ENCODE measurements at places on chromosomes 13 and 19. TPM values are rescaled to one million over a fixed set of nuclear protein-coding genes. Genes with fewer than 3 reads are reported as not detected.

DNA sequence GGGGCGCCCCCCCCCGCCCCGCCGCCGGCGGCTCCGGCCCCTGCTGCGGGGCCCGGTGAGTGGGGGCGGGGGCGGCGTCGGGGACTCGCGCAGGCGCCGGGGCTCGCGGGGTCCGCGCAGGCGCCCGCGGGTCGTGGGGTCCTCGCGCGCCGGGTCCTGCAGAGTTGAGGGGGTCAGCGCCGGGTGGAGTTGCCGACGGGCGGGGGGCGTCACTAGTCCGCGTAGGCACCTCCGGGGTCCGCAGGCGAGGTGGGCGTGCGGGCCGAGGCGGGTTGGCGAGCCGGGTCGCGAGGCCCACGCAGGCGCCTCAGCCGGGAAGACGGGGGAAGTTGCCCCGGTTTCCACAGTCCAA is 365 bp downstream of the PPP6R1 start:
- no peak for DNase-seq

Gene ZNF610
- total RNA-seq: 1.1 TPM

DNA sequence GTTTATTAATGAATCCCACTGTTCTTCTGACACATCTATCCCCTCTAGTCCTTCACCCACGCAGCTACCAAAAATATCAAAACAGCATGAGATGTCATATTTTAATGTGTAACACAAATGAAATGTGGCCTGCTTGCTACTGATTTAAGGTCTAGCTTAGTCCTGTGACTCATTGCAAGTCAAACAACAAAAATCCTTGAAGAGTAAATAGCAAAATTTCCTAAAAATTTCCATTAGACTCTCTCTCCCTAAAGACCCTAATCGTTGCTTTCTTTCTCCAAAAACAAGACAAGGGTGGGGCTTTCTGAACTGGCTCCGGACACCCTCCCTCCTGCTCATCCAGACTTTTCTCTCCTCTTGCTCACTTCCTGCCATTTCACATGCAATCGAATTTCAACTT is 99.9 kb upstream of the IPO5 start:
- DNase-seq: no peak

DNA sequence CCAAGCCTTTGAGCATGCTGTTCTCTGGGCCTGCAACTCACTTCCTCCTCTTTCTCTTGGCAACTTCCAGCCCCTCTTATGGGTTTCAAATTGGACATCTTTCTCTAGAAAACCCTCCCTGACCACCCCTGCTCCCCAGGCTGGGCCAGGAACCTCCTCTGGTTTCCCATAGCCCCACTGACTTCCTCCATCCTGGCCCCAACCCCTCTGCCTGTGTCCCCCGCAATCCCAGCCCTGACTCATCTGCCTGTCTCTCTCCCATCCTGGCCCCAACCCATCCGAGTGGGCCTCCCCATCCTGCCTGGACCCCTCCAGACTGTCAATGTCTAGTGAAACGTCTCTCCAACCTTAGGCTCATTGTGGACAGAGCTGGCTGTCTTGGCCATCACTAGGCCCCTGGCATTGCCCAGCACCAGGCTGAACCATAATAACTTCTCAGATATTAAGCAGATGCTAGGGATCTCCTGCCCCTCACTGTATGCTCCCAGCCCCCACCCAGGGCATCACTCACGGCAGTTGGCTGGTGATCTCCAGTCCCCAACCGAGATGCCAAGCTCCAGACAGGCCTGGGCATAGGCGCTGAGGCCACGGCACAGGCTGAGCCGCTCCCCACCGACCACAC is 16.8 kb downstream of the FCGBP start:
- no peak for DNase-seq

DNA sequence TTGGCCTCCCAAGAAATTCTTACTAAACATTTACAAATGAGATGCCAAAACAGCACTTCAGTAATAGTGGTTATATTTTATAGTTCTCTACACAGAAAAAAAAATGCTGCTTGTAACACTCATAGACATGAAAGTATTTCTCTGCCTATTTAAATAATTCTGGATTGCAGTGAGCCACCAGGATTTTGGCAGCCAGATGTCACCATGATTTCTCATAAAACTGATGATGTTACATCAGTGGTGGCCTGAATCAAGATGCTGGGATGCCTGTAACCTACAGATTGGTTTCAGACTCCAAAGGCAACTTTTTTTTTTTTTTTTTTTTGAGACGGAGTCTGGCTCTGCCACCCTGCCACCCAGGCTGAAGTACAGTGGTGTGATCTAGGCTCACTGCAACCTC is 2.7 kb upstream of the CAPS start:
- DNase-seq: no peak

- no peak for DNase-seq
Measured at GRCh38 chr19:54473071-54473891, at the start of gene CDC42EP5. TSS of gene CDC42EP5 (minus strand) at chr19:54473296. CDS start at chr19:54465547, 7,749 bp downstream.

Gene TMEM190
- total RNA-seq: not detected
